CD4-positive, alpha-beta T cell treated with Interferon alpha-2 for 1 hour (primary cell): ENCODE measurements at places on chromosomes 12 and 14.

DNA sequence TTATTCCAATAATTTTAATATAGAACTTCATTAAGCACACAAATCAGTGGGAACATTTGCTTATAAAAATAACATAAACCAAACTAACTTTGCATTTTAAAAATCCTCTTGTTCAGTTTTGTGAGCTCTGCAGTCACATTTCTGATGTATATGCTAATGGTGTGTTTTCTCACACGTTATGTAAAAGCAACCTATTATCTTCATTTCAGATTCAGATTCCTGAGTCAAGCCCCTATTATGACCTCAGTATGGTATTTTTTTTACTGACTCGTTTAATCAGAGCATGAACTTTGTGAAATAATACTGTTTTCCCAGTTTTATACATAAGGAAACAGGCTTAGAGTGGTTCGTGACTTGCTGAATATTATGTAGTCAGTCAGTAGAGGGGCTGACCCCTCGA is 394.0 kb downstream of the TMEM117 start:
- no peak for DNase-seq

GRCh38 chr14:70289138-70289537 is 70.3 kb downstream of the COX16 start:
- DNase-seq, result peak; percentile 18

GRCh38 chr12:120225852-120226640 is 25.1 kb upstream of the RPLP0 start:
- DNase-seq, result no peak

DNA sequence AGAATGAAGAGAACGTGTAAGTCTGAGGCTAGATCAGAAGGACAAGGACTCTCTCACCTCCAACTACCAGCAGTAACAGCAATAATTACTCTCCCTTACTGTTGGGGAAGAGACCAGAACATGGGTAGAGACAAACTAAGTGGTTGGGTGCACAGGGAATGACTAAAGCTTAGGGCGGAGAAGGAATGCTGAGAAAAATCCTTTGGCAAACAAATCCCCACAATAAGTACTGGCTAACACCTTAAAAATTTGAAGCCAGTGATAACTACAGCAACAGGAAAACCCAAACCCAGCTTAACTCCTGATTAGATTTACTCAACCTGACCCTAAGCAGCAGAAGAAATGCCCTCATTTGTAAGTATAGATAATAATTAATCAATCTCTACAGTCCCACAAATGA is 759.0 kb downstream of the AACS start:
- no peak for DNase-seq

DNA sequence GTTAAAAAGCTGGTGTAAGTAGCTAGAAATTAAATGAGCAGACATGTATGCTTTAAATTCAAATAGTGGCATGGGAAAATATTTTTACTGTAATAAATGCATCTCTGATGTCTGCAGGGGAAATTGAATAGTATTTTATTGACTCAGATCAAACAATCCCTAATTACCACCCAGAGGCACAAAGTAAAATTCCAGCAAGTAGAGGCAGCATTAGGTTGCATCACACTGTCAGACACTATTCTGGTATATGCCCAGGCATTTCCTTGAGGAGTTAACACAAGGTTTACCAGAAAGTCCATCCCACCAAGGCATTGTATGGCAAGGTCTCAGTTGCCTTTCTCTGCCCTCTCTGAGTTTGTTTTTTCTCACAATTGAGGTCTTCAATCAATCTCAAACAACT is 201.6 kb upstream of the KITLG start:
- no peak for DNase-seq

GRCh38 chr14:59664741-59665140 is 88.1 kb upstream of the CCDC175 start:
- DNase-seq, result no peak

DNA sequence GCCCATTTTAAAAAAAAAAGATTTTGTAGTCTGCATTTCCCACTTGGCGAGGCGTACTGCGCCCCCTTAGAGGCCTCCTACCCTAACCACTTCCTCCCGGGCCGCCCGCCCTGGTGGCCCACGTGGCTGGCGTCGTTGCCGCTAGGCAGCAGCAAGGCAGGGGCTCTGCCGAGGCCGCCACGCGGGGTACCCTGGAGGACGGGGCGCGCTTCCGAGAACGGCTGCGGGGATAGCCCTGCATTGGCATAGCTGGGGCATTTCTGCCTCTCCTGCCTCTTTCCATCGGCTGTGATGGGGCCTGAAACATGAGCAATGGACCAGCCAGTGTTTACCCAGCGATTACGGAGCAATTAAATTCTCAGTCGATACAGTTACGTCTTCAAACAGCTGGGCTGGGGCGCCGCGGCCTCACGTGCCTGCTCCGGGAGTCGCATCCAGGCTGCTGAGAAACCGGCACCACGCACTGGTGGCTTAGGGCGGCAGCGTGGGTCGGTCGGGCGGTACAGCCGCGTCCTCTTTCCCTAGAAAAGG is 38.0 kb downstream of the IQSEC3 start:
- DNase-seq, result peak; percentile 48

- DNase-seq, result no peak
Observed at GRCh38 chr12:60259225-60259624, 663.4 kb downstream of the SLC16A7 start.

DNA sequence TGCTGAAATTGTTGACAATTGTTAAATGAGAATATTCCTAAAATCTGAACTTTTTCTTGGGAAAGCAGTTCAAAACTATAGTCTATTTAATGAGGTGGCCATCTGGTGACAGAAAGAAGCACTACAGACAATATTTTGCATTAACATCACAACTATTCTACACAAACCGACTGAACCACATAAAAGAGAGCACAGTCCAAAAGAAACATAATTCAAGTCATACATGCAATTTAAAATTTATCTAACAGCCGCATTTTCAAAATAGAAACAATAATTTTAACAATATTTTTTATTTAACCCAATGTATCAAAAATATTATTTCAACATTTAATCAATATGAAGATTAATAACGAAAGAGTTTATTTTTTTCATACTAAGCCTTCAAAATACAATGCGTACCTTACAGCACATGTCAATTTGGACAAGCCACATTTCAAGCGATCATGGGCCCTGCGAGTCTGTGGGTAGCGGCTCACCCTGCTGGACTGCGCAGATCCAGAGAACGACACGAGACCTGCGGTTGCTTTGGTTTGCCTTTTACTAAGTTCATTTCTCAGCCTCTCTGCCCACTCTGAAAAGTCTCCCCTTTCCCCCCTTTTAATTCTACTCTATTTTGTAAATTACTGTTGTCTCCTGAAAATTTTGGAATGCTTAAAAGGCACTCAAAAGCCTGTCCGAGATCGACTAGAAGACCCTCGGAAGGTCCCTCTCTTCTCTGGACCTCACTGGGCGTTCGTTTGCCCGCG is 947 bp upstream of the LRRC9 start:
- DNase-seq, result no peak

- no peak for DNase-seq
Observed at GRCh38 chr12:1534748-1535147, 59.6 kb downstream of the FBXL14 start.

- no peak for DNase-seq
Observed at GRCh38 chr14:72278316-72278715, 346.1 kb downstream of the RGS6 start.

GRCh38 chr14:96094211-96094610 is 55.0 kb downstream of the C14orf132 start:
- no peak for DNase-seq

DNA sequence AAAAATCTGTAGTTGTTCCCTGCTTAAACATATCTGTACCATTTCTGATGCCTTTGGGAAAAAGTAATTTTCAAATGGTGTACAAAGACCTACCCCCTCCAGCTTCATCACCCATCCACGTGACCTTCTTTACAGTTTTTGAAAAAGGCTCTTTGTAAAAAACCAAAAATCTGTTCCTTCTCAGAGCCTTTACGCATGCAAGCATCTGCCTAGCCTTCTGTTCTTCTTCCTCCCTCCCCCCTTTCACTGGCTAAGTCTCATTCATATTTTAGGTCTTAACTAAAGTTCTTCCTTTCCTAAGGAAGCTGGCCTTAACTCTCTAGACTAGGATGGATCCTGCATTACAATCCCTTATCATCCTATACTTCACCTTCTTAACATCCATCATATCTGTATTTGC is 10.4 kb downstream of the CAPRIN2 start:
- no peak for DNase-seq

- DNase-seq, result no peak
Observed at GRCh38 chr12:46412857-46413256, 40.3 kb upstream of the SLC38A2 start.

DNA sequence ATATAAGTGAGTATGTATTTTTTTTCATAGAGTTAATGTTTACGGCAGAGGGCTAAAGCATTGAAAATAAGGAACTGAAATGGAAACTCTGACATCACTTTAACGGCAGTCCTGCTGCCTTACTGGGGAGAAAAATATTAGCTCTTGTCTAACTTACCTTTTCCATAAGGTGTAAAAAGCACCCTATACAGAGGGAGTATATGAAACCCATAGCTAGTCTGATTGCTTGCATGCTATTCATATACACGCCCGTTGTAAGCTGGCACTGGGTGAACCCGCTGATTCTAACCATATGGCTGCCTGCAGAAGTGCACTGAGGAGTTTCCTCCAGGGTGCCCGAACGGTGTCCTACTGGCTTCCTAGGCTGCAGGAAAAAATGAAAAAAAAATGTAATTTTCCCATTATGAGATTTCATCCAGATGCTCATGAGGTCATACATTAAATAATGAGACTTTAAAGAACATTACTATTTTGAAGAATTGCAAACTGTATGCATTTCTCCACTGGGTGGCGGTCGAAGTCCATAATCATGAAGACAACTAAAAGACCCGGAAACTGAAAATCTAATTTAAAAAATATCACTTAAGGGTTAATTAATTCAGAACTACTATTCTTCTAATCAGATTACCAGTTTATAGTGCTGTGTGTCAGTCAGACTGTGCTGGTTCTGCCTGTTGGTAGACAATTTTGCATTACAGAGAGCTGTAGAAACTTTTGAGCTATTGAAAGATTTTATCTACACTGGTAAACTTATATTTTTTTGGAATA is 144.7 kb downstream of the ALX1 start:
- DNase-seq, result no peak

GRCh38 chr14:76329951-76330350 is 46.0 kb upstream of the ESRRB start:
- no peak for DNase-seq

GRCh38 chr14:103423050-103423461 is 37.8 kb downstream of the MARK3 start:
- no peak for DNase-seq

DNA sequence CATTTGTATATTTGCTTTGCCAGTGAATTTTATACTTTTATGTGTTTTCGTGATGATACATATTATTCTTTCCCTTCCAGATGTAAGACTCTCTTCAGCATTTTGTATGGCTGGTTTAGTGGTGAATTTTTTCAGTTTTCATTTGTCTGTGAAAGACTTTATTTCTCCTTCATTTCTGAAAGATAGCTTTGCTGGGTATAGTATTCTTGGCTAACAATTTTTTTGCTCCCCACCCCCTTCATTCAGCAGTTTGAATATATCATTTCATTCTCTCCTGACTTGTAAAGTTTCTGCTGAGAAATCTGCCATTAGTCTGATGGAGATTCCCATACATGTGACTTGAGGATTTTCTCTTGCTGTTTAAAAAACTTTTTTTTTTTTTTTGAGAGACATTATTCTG is 72.8 kb downstream of the ERC1 start:
- DNase-seq, result no peak

GRCh38 chr12:44876544-44877410 is 662 bp upstream of the NELL2 start:
- peak; percentile 58 for DNase-seq
